ENCODE measurements at places on chromosomes 3 and 15.

DNA sequence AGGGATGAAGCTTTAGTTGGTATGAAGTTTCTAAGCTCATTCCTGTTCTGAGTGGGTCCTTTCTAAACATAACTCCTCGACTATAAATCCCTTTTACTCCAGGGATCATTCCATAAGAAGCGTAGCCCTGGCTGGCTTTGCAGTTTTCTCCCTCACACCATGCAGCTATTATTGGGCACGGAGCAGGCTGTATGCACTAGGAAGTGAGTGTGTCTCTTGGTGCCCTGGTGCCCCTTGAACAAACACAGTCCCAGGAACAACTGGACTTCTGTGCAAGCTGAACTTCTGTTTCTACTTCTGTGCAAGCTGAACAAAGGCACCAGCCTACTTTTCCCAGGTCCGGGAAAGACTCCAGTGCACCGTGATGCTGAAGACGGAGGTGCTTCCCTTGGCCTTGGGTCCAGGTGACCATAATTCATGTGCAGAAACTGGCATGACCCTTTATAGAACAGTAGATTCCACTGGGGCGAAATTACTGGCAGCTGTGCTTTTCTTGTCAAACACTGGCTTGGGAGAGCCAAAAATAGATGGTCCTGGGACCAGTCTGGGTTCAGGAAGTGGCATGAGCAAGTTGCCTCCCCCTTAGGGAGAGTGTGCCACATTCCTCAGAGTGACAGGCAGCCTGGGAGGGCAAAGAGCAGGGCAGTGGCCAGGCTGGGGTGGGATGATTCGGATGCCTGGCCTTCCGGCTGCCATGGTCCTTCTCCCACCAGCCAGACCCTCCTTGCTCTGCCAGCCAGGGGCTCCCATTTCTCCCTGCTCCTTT, 127.2 kb downstream of the SLCO3A1 start:
- no peak for DNase-seq

- DNase-seq, result peak; percentile 63
Observed at GRCh38 chr3:43855674-43856299, 165.0 kb downstream of the ABHD5 start.

DNA sequence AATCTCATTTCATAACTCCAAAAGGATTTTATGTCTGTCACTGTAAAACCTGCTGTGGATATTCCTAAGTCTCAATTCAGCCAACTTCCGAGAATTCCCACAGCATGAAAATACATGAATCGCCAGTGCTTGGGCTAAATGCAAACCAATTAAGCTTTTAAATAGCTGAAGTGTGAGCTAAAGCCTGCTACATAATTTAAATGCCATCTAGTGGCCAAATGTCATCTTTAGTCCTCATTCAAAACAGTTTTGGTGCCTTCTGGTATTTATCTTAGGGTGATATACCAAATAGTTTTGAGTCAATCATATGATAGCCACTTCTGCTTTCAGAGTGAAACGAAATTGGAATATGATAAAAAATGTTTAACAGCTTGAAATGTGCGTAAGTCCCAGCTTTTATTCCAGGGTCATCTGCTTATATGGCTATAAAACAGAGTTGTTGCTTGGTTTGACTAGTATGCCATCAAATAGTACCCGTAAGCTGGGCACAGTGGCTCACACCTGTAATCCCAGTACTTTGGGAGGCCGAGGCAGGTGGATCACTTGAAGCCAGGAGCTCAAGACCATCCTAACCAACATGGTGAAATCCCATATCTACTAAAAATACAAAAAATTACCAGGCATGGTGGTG, 41.8 kb upstream of the CCNL1 start:
- no peak for DNase-seq

GRCh38 chr3:8529181-8529637, 27.6 kb downstream of the LMCD1 start:
- peak; percentile 78 for DNase-seq

GRCh38 chr3:107877936-107878335, 212.9 kb downstream of the CD47 start:
- DNase-seq, result no peak

All from left lobe of liver (tissue), 2 donors.